ENCODE measurements at places on chromosomes 3 and 15.

GRCh38 chr3:6416049-6416661 is 444.8 kb upstream of the GRM7 start:
- DNase-seq: peak; percentile 12

DNA sequence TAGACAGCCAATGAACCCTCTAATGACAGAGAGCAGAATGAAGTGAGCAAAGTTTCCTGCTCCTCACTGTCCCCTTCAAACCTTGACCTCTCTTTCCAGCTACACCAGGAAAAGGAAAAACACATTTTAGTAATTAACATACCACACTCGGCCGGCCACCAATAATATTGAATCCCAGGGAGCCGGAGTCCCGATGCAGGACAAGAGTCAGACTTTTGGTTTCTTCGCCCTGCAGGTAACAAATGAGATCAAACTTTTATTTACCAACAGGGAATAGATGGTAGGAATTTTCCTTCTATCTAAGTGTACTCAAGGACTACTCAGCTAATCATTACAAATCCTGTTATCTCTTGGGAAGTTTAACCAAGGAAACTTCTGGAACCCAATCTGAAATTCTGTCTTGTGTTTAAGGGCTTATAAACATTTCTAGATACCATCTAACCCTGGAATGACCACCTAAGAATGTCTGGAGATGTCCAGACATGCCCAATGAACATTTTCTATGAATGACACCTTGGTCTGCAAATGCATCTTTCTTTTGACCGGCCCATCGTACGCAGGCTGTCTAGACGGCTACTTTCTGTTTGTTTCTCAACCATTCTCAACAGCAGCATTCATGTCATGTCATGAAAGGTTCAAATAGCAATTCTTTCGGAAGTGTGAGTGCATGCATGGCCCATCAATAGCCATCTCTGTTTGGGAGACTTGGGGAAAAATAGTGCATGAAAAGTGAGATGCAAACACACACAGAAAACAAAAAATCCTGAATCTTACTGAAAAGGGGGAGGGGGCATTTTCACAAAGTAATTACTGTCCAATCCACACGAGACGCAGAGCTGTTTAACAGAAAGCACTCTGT is 16.1 kb downstream of the PDZRN3 start:
- DNase-seq: no peak

DNA sequence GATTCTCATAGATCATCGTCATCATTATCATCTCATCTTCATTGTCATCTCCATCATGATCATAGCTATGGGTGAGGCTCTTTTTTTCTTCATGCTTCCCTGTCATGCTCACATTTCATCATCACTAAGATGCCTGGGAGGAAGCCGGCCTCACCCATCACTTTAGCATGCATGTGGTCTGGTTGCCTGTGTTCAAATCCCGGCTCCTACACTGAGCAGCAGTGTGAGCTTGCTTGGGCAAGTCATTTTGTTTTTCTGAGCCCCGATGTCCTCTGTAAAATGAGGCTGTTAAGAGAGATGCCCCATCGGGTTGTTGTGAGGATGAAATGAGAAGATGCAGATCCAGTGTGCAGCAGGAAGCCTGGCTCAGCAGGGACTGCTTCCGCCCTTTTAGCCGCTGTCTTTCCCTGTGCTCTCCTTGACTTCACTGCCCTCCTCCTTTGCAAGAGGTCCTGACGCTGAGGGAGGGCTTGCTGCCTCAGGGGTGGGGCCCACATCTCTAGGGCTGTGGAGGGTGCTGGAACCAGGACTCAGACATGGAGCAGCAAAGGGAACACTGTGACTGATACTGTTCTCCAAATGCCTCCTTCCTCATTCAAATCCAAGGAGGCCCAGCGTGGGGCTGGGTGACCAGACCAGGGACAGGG is 14.4 kb upstream of the FAM3D start:
- DNase-seq: no peak

DNA sequence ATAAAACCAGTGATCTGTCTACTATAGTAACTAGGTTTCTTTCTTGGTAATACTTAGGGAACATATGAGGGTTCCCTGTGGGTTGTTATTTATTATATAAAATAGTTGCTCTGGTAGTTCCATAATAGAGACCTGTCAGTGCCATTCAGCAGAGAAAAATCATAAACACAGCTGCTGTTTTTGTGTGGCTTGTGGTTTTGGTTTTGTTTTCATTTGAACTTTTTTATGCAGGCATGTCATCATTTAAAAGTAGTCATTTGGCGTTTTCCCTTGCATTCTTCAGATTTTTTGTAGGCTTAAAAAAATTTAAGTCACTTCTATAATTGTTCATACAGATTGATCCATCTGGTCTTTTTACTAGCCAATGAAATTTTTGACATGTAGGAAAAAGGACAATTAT is 47.9 kb downstream of the PIK3CA start:
- DNase-seq: no peak

- DNase-seq: no peak
Observed at GRCh38 chr15:63362885-63363284, 18.8 kb downstream of the CA12 start.

- DNase-seq: no peak
Observed at GRCh38 chr3:78995087-78995486, 772.7 kb downstream of the ROBO1 start.

DNA sequence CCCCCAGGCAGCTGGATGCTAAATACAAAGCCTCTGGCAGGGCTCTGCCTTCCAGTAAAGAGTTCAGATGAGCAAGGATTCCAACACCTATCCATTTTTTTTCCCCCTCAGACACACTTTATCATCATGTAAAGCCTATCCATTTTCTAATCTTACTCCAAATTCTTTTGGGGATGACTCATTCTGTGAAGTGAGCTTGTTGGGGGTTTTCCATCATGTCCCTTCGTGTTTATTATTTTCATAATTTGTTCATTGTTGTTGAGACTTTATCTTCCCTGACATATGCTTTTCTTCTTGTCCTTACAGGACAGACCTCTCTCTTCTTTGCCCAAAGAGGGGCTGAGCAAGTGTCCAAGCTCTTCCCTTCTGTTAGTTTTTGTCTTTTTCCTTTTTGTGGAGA is 34.7 kb upstream of the SH3BP5 start:
- no peak for DNase-seq

- DNase-seq: no peak
Observed at GRCh38 chr15:101505610-101506337, 16.3 kb upstream of the PCSK6 start.

DNA sequence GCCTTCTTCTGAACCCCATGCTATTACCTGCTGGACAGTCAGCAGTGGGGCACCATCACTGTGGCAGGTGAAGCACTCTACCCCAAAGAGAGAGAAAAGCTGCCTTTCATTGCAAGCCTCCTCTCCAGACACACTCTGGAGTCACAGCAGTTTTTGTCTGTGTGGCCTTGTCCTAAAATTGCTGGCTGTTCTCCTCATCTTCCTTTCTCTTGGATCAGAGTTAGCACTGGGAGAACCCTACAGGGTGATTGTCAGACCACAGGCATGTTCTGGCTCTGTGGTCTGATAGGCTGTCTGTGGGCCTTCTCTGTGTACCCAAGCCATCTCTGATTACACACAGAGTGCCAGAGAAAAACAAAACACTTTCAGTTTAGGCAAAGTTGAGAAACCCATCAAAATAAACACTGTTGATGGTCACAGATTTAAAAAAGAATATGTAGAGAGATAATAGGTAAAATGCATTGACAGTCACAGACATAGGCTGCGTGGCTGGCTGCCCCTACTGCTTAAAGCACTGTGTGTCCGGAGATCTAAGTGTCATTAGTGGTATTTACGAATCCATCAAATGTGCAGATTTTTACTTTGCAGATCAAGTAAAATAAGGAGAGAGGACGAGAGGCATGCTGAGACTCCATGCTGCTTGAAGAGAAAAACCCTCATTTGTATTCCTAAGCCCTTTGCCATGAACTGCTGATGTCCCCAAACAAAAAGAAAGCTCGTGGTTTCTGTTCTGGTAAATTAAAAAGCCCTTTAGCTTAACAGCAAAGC is 689.9 kb downstream of the TUSC7 start:
- peak; percentile 82 for DNase-seq

DNA sequence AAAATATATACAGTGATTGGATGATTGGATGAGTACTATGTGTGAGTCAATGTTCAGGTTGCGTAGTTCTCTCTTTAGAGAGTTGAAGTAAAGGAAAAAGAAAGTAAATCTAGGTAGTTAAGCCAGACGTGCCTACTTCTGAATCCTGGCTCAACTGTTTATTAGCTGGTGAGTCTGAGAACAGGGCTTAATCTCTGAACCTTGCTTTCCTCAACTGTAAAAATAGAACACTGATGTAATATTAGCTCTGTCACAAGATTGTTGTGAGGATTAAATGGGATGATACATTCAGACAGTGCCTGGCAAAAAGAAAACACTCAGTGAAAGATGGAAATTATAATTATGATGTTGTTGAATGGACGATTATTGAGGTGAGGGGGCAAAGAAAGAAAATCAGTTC is 413.4 kb downstream of the MAGI1 start:
- no peak for DNase-seq

GRCh38 chr15:40420793-40421192 is 15.2 kb downstream of the IVD start:
- peak; percentile 61 for DNase-seq

GRCh38 chr3:166889241-166889640 is 490.9 kb downstream of the ZBBX start:
- no peak for DNase-seq

GRCh38 chr3:123081718-123082369 is 15.0 kb downstream of the PDIA5 start:
- peak; percentile 75 for DNase-seq

DNA sequence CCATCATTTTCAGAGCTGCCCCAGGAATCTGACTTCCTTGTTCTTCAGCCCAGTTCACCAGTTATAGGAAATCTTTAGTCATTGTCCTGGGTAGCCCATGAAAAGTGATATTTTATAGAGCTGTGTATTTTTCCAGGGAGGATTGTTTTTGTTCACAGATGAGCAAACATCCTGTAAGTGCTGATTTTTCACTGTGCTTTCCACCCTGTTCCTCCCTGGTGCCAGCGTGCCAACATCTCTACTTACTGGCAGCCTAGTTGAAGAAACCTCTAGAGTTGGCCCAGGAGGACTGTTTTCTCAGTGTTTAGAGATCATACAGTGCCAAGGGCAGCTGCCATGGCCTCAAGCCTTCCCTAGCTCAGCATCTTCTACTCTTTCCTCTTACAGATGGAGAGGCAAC is 41.3 kb downstream of the ST6GAL1 start:
- DNase-seq: no peak

GRCh38 chr3:178707311-178708031 is 171.2 kb downstream of the KCNMB2 start:
- DNase-seq: peak; percentile 19

DNA sequence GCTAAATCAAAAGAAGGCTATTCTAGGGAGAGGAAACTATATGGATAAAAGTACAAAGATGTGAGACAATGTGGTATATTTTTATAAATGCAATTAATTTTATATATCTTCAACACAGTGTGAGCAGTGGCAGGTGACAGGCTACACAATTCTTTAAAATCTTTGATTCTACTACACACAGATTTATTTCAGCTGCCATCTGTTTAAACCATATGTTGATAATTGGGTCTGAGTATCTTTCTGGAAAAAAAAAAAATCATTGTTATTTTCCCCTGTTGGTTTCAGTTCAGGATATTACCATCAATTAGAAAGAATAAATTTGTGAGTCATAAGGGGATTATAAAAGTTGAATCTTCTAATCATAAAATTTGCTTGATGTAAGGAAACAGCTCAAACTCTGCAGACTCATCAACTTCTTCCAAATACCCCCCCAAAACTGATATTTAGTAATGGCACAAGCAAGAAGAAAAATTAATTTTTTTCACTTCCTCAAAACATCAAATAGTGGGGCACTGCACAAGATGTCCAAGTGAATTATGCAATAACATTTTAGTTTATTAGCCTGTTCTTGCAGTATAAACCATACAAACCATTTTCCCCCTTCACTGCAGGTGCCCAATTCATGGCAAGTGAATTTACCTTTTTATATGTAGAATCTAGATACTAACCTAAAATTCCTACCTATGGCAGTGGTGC is 12.0 kb downstream of the PIERCE2 start:
- no peak for DNase-seq

GRCh38 chr3:26474706-26475105 is 147.9 kb upstream of the LRRC3B start:
- DNase-seq: no peak

- no peak for DNase-seq
Observed at GRCh38 chr15:39181056-39181747, 399.7 kb upstream of the THBS1 start.

- DNase-seq: no peak
Observed at GRCh38 chr3:96106701-96107100, 707.7 kb upstream of the EPHA6 start.

- no peak for DNase-seq
Observed at GRCh38 chr3:126197854-126198584, 17.6 kb upstream of the ALDH1L1 start.

DNA sequence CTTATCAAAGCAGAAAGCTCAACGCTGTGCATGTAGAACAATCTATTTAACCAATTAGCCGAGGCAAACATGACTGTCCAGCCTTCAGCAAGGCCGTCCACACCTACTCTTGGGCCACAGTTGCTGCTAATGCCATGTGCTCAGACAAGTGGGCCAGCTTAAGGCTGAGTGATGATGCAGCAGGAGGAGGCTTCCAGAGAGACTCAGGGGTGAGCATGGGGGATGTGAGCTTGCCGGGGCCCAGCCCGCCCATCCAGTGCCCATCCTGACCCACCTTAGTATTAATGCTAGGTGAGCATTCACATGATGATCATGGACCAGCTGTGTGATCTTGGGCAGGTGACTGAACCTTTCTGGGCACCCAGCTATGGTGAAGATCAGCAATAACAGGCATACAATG is 150.1 kb downstream of the TPRA1 start:
- no peak for DNase-seq

- DNase-seq: no peak
Observed at GRCh38 chr15:95113041-95113440, 881.7 kb downstream of the MCTP2 start.

DNA sequence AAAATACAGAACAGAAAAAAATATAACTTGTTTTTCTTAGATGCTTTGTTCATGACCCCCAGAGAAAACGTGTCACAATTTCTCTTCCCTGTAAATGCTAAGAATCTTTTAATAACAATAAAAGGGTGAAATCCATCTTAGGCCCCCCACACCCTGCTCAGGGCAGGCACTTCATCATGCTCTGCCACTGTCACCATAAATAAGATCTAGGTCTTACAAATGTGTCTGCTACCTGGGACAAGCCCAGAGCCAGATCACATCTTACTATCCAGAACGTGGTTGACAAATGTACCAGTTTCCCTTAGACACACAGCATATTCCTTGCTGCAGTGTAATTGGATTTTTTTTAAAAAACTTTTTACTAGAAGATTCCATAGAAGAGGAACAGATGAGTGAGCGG is 795.4 kb downstream of the AGBL1 start:
- no peak for DNase-seq

GRCh38 chr15:78411061-78411460 is 27.0 kb upstream of the IREB2 start:
- DNase-seq: peak; percentile 5

All from DMS79 treated with DMSO at 0.1 percent for 48 hours (cell line).